ENCODE measurements at places on chromosomes 12 and 14. TPM values are rescaled to one million over a fixed set of nuclear protein-coding genes. Genes with fewer than 3 reads are reported as not detected.

GRCh38 chr14:90274808-90275457, 18.6 kb downstream of the PSMC1 start:
- H3K27ac ChIP-seq = no peak overlapping the region
- peak; percentile 55 for DNase-seq
- H3K4me3 ChIP-seq = no peak overlapping the region
- H3K27me3 ChIP-seq = no peaks in the 10 kb centered on the region

- no peaks in the 10 kb centered on the region for H3K27me3 ChIP-seq
- no peaks in the 10 kb centered on the region for H3K4me1 ChIP-seq
- H3K4me3 ChIP-seq = no peak overlapping the region
- no peak overlapping the region for H3K27ac ChIP-seq
These were observed 56.9 kb downstream of the LIN52 start for GRCh38 chr14:74141703-74142102.

DNA sequence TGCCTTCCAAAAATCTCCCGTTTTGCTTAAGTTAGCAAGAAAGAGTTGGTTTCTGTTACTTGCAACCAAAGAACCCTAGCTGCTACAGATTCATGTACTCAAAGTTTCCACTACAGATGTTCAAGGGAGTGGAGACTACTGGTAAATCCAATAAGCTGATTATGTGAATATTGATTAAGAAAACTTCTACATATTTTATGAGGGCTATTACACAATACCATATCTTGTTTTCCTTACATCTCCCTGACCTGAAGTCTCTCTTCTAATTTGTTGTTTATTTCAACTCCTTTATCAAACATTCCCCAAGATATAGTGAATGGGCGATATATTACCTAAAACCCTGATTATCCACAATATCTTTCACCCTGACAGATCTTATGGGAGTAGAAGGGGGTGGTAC, 164.4 kb upstream of the PLXNC1 start:
- H3K4me1 ChIP-seq = no peaks in the 10 kb centered on the region
- H3K27ac ChIP-seq = no peak overlapping the region
- DNase-seq = no peak
- no peaks in the 10 kb centered on the region for H3K27me3 ChIP-seq
- no peak overlapping the region for H3K4me3 ChIP-seq

- no peak overlapping the region for H3K4me3 ChIP-seq
- H3K4me1 ChIP-seq = no peaks in the 10 kb centered on the region
- no peaks in the 10 kb centered on the region for H3K27me3 ChIP-seq
- no peaks in the 10 kb centered on the region for H3K36me3 ChIP-seq
- no peak for DNase-seq
- no peak overlapping the region for H3K27ac ChIP-seq
These were observed 65.7 kb downstream of the PRKCH start for GRCh38 chr14:61387076-61387475.

DNA sequence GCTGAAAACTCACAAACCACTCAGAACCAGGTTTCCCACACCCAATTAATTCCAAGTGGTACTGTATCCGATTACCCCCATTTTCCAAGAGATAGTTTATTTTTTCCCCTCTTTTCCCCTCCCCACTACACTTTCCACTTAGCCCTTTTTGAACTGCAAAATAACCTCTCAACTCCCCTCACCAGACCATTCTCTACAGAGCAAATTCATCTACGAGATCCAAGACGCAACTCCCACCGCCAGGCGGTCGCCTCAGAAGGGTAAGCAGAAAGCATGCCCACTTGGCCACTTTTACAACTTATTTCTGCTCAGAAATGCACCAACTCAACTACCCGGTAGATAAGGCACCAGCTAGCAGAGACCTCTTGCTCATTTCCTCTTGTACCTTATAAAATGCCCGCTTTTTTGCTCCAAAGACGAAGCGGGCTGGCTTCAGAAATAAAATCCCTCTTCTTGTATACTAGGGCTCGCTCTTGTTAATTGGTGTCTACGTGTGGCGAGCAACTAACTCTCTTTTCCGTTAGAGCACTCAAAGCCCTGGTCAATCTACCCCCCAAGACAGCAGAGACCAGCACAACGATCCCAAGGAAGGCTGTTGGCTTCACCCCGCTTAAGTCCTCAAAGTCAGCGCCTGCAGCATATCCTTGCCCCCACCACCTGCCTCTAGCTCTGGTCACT, 910 bp upstream of the SRP54 start:
- H3K4me1 ChIP-seq = no peaks in the 10 kb centered on the region
- peak; percentile 48 for DNase-seq
- H3K4me3 ChIP-seq = peak overlapping the region; percentile 67
- peak overlapping the region; percentile 87 for H3K27ac ChIP-seq

DNA sequence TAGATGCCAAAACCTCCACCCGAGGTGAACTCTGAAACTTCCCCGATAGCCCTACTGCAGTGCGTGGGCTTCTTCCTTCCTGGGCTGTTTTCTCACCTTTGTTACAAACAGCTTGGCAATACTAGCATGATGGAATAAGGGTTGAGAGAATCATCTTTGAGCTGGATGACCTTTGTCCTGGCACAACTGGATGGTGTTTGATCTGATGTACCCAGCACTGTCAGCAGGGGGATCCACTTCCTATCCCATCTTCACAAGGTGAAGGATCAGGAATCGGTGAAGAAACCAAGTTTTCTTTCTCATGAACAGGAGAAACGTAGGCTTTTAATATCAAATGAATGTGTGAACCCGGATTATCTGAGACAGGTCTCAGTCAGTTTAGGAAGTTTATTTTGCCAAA, 19.5 kb upstream of the LRRC10 start:
- no peaks in the 10 kb centered on the region for H3K36me3 ChIP-seq
- no peak overlapping the region for H3K4me3 ChIP-seq
- no peak for DNase-seq
- no peak overlapping the region for H3K27ac ChIP-seq
- H3K4me1 ChIP-seq = no peaks in the 10 kb centered on the region
- no peaks in the 10 kb centered on the region for H3K27me3 ChIP-seq

DNA sequence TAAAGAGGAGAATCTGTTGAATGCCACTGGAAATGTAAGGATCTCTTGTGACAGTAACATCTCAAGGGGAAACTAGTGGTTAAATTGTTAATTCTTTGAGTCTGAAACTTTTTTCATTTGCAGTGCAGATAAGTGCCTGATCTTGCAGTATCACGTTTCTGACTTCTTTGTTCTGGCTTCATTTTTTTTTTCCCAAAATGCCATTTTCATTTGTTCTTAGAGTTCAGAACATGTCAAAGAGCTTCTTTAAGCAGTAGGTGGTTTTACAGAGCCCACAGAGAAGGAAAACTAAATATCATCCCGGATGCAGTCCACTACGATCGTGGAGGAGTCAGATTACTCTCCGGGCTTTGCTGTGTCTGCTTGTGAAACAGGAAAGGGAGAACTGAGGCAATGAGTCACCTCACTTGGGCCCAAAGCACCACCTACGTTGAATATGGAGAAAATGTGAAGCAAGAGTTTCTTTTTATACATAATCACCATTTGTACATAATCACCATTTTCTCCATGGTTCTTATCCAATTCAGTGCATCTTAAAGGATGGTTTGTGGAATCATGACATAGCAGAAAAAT, 43.9 kb downstream of the HMGA2 start:
- DNase-seq = no peak
- no peaks in the 10 kb centered on the region for H3K27me3 ChIP-seq
- no peaks in the 10 kb centered on the region for H3K36me3 ChIP-seq
- H3K27ac ChIP-seq = no peak overlapping the region
- no peaks in the 10 kb centered on the region for H3K4me1 ChIP-seq

DNA sequence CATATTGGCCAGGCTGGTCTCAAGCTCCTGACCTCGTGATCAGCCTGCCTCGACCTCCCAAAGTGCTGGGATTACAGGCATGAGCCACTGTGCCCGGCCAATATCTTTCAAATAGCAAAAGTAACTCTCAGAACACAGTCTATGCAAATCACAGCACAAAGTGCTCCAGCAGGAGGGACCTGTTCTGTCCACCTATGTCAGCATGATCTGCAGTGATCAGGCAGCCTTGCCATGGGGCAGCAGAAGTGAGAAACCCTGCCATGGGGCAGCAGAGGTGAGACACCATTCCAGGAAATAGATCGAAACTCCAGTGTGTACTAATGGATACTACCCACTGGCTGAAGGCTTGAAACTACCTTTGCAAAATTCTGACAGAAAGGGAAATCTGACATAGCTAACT, 78.5 kb upstream of the EIF5 start:
- no peak for DNase-seq
- no peaks in the 10 kb centered on the region for H3K4me1 ChIP-seq
- no peak overlapping the region for H3K27ac ChIP-seq
- H3K4me3 ChIP-seq = no peak overlapping the region

- H3K4me1 ChIP-seq = no peaks in the 10 kb centered on the region
- no peak overlapping the region for H3K27ac ChIP-seq
- no peaks in the 10 kb centered on the region for H3K27me3 ChIP-seq
These were observed 438.8 kb upstream of the USP15 start for GRCh38 chr12:61821381-61821780.

DNA sequence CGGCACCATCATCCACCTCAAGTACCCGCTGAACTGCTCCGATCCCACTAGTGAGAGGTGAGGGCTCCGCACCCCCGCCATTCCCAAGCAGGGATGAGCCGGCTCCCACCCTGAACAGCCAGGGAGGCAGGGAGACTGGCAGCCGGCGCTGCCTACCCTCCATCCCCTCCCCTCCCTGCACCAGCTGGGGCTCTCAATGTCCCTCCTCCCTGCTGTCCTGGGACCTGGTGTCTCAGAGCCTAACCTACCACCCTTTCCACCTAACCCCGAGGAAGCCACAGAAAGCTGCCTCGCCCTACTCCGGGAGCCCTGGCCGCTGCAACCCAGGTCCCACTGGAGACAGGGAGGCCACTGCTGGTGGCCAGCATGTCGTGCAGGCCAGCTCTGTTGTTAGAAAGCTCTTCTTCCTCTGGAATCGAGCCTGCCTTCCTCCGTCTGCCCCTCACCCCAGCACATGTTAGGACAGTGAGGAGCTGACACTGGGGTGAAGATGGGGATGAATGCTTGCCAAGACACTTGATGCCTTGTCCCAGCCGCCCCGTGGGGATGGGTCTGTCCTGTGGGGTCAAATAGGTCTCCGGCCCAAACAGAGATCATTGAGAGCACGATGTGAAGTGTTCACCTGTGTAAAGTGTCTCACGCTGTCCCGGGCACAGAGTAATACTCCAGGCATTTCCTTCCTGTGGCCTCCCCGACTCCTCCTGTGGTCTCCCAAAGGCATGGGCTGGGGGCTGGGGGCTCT, 1.1 kb downstream of the PTPN6 start:
- H3K4me1 ChIP-seq = no peaks in the 10 kb centered on the region
- peak; percentile 46 for DNase-seq
- no peak overlapping the region for H3K4me3 ChIP-seq
- no peak overlapping the region for H3K27ac ChIP-seq
- H3K36me3 ChIP-seq = no peaks in the 10 kb centered on the region

DNA sequence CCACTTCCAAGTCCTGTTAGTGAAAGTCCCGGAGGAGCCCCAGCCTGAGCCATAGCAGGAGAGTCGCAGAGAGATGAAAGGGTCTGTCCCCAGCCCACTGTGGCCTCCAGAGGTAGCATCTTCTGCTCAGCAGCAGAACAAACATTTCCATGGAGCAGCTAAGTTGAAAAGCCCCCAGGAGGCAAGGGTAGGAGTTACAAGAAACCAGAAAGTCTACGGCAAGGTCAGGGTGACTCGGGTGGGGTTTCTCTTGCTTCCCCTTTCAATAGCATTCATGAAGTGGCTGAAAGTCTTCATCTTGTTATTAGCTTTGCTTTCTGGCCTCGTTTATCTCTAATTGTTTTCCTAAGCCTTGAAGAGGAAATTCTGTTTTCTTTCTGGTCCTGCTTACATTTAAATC, 151.2 kb upstream of the DIO3 start:
- DNase-seq = no peak
- H3K4me3 ChIP-seq = no peak overlapping the region
- no peak overlapping the region for H3K27ac ChIP-seq
- no peaks in the 10 kb centered on the region for H3K4me1 ChIP-seq
- no peaks in the 10 kb centered on the region for H3K36me3 ChIP-seq
- H3K27me3 ChIP-seq = peaks cover 2% of the 10 kb centered on the region

DNA sequence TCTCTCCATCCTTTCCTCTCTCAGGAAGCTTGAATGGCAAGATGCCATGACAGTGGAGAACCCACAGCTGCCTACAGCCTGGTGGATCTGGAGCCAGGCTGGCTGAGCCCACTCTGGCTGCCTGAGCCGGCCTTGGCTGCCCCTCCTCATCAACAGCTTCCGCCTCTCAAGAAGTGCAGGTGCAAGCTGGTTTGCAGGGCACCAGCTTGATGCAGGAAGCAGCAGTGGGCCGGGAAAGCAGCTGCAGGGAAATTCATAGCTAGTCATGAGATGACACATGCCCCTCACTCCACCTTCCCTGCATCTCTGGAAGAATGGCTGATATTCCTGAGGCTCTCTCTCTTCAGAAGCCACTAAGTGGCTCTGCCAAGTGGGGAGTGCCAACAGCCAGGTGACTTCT, 289.1 kb downstream of the RPS29 start:
- no peak overlapping the region for H3K4me3 ChIP-seq
- no peaks in the 10 kb centered on the region for H3K36me3 ChIP-seq
- no peaks in the 10 kb centered on the region for H3K27me3 ChIP-seq
- H3K27ac ChIP-seq = no peak overlapping the region
- H3K4me1 ChIP-seq = no peaks in the 10 kb centered on the region

GRCh38 chr12:109346920-109347319, 780 bp upstream of the MYO1H start:
- H3K4me3 ChIP-seq = no peak overlapping the region
- H3K27ac ChIP-seq = no peak overlapping the region
- H3K4me1 ChIP-seq = no peaks in the 10 kb centered on the region
- no peaks in the 10 kb centered on the region for H3K27me3 ChIP-seq
- no peak for DNase-seq

DNA sequence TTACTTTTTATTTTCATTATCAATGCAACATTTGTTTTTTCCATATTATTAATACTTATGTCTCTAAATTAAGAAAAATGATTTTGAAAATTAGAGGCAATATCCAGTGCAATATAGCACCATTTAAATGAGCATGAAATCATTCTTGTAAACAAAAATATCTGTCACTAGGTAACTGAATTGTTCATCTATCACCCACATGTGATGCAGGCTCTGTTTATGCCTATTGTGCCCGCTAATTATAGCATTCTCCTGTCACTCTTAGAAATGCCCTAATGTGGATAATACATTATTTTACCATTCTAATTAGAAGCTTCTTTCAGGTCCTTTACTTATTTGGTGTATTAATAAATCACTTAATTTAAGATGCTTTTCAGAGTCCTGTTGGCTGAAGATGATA, 1332.4 kb downstream of the AACS start:
- H3K27me3 ChIP-seq = no peaks in the 10 kb centered on the region
- no peaks in the 10 kb centered on the region for H3K36me3 ChIP-seq
- no peak overlapping the region for H3K27ac ChIP-seq
- DNase-seq = no peak
- H3K4me1 ChIP-seq = no peaks in the 10 kb centered on the region
- no peak overlapping the region for H3K4me3 ChIP-seq

STAT2 gene
- 20.0 TPM for polyA plus RNA-seq

PLCZ1 gene
- not detected for polyA plus RNA-seq

LRTM2 gene
- not detected for polyA plus RNA-seq

CLEC1B gene
- polyA plus RNA-seq = not detected

All from aorta (tissue), 5 donors.